ENCODE measurements at places on chromosomes 12 and 14. TPM values are rescaled to one million over a fixed set of nuclear protein-coding genes. Genes with fewer than 3 reads are reported as not detected.

DNA sequence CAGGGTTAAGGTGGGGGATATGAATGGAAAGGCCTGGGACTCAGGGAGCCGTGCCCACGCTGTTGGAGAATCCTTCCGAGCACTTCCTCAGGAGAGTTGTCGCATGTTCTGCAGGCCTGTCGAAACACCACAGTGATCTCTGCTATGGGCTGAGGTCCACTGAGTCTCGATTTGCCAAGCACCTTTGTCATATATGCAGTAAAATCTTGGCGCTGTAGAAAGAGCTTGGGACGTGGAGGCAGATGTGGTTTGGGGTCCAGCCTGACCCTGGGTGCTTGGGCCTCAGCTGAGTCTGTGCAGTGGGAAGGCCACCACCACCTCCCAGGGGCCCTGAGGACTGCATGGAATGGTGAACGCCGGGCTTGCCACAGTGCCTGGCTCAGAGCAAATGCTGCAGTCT is 32.9 kb downstream of the C14orf132 start:
- DNase-seq = no peak

DNA sequence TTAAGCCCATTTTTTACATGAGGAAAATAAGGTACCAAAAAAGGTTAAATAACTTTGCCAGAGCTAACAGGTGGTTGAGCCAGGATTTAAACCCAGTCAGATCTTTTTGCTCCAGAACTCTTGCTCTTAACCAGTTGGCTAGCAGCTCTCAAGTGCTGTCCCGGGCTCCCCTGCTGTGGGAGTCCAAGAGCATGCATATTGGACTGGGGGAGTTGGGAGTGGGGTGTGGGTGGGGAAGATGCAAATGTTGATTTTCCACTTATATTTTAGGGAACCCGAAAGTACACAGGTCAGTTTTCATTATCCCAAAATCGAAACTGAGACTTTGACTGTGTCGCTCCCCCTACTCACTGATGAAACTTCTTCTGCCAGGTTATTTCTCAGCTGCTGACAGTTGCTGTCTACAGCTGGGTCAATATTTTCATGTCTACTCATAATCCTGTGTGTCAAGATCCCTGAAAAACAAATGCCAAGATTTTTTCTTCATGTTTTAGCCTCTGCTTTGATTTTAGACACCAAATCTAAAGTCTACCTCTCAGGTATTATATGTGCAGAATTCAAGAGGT is 172.3 kb upstream of the TMPO start:
- DNase-seq = no peak

DNA sequence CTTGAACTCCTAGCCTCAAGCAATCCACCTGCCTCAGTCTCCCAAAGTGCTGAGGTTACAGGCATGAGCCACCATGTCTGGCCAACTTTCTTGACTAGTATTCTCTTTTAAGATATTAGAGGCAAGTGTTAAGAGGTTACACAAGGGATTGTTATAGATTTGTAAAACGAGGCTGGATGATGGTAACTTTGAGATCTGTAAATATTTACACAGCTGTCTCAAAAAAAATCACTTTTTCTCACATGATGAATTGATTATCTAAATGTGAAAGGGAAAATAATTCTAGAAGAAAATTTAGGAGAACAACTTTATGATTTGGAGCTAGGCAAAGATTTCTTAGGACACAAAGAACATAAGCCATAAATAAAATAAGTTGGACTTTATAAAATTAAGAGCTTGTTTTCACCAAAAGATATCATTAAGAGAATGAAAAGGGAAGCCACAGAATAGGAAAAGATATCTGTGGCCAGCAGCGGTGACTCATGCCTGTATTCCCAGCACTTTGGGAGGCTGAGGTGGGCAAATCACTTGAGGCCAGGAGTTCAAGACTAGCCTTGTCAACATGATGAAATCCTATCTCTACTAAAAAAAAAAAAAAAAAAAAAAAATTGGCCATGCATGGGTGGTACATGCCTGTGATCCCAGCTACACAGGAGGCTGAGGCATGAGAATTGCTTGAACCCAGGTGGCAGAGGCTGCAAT is 77.4 kb downstream of the BBS10 start:
- DNase-seq = no peak

- DNase-seq = no peak
Observed at GRCh38 chr14:100121643-100122480, 37.6 kb downstream of the DEGS2 start.

GRCh38 chr12:6827437-6827911 is 733 bp upstream of the P3H3 start:
- peak; percentile 93 for DNase-seq

DNA sequence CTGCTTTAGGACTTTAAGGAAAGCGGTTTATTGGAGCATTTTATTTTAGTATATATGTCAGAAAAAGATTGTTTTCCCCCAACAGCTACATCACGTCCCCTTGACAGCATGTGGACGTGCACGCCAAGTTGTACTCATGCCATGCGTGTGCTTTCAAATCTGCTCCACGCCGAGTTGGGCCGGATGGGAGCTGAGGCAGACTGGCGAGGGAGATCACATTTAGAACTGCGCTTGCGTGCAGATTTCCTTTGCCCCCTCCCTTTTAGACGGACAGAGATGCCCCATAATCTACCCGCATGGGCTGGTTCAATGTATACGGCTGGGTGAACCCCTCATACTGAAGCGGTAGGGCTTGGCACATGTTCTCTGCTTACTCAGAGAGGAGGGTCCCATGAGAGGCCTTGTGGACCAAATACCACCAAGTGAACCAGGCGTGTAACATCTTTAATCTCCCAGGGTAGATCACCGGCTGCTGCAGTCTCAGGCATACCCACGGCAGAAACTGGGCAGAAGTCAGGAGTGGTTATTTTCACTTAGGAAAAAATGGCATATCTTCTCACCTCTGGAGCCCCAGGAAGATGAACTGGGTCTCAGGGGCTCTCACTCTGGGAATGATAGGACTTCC is 92.1 kb downstream of the ESR2 start:
- DNase-seq = no peak

DNA sequence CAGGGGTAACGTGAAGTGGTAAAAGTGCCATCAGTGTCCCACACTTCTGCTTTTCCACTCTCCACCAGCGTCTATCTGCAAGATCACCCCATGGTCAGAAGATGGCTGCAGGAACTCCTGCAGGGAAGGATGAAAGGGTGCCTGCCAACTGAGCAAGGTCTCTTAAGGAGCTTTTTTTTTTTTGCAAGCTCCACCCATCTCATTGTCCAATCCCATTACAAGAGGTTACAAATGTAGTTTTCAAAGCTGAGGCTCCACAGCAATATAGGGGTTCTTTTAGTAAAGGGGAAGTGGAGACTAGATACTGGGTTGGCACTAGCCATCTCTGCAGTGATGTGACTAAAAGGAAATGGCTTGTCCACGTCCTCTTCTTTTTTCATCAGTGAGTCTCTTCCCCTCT is 5.9 kb upstream of the BHLHE41 start:
- no peak for DNase-seq

DNA sequence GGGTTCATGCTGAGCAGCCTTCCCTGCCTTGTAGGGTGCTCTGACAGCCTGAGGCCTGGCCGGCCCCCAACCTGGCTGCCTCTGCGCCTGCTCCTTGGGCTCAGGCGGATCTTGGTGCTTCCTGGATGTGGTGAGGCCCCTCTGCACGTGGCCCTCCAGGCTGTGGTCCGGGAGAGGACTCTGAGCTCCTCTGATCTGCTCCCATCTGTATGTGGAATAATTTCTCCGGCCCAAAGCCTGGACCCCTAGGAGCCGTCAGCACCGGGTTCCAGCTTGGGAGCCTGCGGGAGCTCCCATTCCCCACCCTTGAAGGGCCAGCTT is 21.3 kb upstream of the EIF2B2 start:
- no peak for DNase-seq

- peak; percentile 79 for DNase-seq
Observed at GRCh38 chr12:121132601-121133481, at the start of gene P2RX7. Gene P2RX7, plus strand, starts transcription at chr12:121132876. Its CDS starts 95 bp downstream, at chr12:121132971.

DNA sequence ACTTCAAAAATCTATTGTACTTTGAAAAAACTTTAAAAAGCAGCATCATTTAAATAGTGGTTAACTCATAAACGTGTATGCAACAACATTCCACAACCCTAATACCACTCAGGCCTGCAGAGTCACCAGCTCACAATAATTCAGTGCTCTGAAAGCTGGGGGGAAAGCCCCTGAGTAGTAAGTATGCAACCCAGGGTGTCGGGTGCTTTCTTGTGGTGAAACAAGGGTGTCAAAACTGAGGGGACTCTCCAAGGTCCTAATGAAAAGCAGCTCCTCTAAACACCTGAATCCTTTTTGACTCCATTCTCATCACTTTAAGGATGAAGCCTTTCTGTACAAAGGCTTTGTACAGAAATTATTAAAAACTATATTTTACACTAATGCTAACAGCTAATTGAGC is 33.7 kb downstream of the FGFR1OP2 start:
- no peak for DNase-seq

DNA sequence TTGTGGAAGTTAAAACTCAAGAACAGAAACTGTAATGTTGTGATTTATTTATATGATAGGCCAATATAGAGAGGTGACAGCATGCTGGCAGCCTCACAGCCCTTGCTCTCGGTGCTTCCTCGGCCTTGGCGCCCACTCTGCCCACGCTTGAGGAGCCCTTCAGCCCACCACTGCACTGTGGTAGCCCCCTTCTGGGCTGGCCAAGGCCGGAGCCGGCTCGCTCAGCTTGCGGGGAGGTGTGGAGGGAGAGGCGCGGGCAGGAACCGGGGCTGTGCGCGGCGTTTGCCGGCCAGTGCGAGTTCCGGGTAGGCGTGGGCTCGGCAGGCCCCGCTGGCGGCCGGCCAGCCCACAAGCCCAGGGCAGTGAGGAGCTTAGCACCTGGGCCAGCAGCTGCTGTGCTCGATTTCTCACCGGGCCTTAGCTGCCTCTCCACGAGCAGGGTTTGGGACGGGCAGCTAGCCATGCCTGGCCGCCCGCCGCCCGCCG is 65.8 kb upstream of the SLC8A3 start:
- DNase-seq = peak; percentile 59

- DNase-seq = no peak
Observed at GRCh38 chr12:95796225-95796981, 5.8 kb upstream of the NTN4 start.

- DNase-seq = peak; percentile 64
Observed at GRCh38 chr14:60723116-60723906, 840 bp downstream of the SIX4 start.

GRCh38 chr14:50762001-50762930 is 68.7 kb downstream of the NIN start:
- DNase-seq = no peak

- DNase-seq = no peak
Observed at GRCh38 chr12:118166946-118167345, 31.0 kb downstream of the PEBP1 start.

The KLRD1 gene
- total RNA-seq = 0.03 TPM

The RNF212B gene
- not detected for total RNA-seq

The LHX5 gene
- total RNA-seq = not detected

The CCDC175 gene
- total RNA-seq = not detected

The AKAP3 gene
- total RNA-seq = 1.9 TPM

The HOTAIR gene
- not detected for total RNA-seq

The GLIPR1L1 gene
- total RNA-seq = not detected

The CD69 gene
- not detected for total RNA-seq

The PRH2 gene
- total RNA-seq = not detected

The SOX5 gene
- total RNA-seq = 2.1 TPM

The CLEC2D gene
- 7.1 TPM for total RNA-seq

The DCAF4 gene
- 30.3 TPM for total RNA-seq

The STAC3 gene
- total RNA-seq = 3.0 TPM

The E2F7 gene
- total RNA-seq = 22.3 TPM

The IFI27L2 gene
- 23.4 TPM for total RNA-seq

The AMN gene
- 0.69 TPM for total RNA-seq
